Glomerular endothelial cell (primary cell): ENCODE measurements at places on chromosomes 4 and X.

DNA sequence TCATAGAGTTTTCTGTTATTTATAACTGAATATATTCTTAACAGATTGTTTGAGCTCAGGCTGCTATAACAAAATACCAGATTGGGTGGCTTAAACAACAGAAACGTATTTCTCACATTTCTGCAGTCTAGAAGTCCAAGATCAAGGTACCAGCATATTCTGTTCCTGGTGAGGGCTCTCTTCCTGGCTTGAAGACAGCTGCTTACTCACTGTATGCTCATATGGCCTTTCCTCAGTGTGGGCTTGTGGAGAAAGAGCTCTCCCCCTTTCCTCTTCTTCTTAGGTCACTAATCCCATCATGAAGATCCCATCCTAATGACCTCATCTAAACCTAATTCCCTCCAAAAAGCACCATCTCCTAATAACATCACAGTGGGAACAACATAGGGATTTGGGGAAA, 117.8 kb downstream of the RASGEF1B start:
- DNase-seq: no peak

DNA sequence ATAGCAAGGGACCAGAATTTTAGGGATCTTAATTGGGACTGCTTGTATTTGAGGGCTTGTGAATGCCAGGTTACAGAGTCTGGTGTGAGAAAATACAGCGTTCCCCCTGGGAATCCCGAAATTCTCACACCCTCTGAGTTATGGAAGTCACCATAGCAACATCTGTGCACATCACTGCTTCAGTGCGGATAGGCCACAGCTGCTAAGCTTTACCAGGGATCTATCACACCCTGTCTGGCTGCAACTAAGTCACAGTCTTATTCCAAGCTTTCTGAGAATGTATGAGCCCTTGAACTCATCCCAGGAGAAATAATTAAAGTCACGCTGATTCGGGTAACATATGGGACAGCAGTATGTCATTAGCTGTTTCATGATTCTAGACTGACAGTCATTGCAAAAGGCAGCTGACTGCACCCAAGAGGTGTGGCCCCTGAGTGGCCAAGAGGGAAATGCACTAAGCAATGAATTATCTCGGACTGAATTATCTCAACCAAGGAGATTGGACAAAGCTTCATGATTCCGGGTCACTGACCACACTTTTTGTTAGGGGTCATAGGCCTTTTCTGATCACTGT, 46.7 kb upstream of the BTC start:
- no peak for DNase-seq

DNA sequence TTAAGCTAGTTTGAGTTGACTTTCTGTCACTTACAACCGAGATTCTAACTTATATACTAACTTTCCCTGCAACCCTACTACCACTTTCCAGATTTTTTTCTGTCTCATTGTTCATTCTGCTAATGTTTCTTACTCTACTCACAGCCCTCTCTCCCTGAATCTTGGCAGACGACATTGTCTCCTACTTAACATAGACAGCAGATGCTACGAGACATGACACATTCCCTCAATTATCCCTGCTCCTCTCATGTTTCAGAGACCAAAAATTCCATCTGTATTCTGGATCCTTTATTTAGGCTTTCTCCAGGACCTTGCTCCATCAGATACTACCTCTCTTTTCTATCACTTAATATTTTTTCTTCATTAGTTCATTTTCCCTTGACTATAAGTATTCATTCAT, 379.1 kb upstream of the TEX13C start:
- DNase-seq: no peak

DNA sequence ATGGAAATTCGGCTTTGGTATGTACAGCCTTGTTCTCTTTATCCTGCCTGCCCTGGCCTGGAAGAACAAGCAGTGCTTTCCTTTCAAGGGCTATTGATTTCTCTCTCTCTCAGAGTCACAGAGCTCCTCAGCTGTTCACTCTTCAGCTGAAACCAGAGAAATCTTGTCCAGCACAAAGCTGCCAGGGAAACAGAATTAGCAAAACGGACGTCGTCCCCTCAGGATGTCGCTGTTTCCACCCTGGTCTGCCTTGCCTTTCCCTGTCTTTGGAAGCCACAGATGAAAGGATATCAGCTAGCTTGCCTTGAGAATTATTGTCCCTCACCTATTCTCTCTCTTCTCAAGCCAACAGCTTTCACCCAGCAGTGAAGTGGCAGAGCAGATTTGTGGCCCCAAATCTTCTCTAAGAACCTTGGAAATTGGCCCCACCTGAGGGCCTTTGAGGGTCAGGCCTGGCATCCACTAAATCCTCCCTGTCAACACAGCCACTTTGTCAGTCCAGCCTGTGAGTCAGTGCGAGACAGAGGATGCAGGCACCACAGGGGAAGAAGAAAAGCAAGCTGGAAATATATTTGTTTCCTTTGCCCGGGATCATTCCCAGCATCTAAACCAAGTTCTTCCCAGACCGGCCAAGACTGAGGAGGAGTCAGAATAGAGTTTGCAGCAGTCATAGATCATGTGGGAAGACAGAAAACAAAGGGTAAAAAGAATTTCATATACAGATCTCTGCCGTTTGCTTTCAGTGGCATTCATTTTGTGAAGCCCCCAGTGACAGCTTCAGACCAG, 63.8 kb upstream of the MTM1 start:
- peak; percentile 34 for DNase-seq

DNA sequence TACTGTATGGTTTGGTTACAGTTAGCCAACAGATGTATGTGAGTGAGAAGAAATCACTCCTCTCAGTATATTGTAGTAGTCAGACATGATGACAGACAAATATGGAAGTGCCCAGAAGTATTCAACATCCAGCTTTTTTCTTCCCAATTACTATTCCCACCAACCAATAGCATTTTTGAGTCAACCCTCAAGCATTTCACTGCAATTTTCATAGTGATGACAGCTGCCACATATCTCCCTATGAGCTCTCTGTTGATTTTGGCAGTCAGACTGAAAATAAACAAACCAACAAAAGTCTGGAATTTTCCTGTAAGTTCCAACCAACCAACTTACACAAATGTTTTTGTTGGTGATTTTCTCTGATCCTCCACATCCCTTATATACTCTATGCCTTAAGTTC, 8.2 kb upstream of the TRAM1L1 start:
- DNase-seq: no peak
